ENCODE measurements at places on chromosomes 7 and 10. TPM values are rescaled to one million over a fixed set of nuclear protein-coding genes. Genes with fewer than 3 reads are reported as not detected.

DNA sequence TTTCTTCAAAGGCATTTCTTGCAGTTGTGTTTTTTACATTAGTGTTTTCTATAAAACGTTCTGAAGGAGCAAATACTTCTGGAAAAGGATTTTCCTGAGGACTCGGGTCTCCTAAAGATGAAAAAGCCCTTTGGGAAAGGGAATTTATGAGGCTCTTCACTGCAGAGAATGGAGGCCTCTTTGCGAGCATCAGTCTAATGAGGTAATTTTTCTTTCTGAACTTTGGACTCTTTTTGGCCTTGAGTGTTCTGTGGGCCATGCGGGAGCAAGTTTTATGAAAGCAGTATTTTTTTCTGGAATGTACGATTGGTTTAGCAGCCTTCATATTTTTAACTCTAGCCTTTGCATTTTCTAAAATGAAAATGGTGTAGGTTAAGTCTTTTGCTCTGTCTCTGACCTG, 6.4 kb upstream of the ACBD5 start:
- no peaks in the 10 kb centered on the region for H3K27me3 ChIP-seq
- H3K27ac ChIP-seq = no peak overlapping the region
- H3K4me3 ChIP-seq = no peak overlapping the region
- H3K36me3 ChIP-seq = peaks cover 7% of the 10 kb centered on the region
- no peak for DNase-seq
- peaks cover 21% of the 10 kb centered on the region for H3K4me1 ChIP-seq

DNA sequence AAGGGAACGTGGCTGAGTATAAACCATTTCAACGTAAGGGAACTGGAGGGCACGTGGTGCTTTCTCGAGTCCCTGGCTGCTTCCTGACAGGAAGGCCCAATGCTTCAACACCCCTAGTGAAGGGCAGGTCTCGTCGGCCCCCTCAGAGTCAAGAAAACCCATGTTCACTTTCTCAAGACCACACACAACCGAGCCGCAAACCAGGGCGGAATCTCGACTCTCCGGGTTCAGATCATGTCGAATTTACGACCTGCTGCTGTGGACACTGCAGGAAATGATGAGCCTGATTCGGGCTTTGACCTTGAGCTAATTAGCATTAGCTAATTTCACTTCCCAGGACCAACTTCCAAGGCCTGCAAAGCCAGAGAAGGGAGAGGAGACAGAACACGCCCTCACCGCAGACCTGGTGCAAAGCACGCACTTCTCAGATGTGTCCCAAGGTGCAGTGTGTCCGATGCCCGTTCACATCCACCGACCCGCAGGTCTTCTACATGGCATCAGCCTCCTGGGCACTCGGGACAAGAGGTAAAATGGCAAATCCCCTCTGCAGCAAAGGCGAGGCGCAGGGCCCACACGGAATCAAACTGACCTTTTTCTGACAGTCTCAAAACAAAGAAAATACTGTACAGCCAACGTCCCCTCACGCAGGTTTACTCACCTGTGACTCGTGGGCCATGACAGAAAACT, 94.7 kb downstream of the DIP2C start:
- H3K27me3 ChIP-seq = peaks cover 3% of the 10 kb centered on the region
- no peaks in the 10 kb centered on the region for H3K4me1 ChIP-seq

The FGL2 gene
- 4.0 TPM for total RNA-seq

The RBP4 gene
- total RNA-seq = not detected

DNA sequence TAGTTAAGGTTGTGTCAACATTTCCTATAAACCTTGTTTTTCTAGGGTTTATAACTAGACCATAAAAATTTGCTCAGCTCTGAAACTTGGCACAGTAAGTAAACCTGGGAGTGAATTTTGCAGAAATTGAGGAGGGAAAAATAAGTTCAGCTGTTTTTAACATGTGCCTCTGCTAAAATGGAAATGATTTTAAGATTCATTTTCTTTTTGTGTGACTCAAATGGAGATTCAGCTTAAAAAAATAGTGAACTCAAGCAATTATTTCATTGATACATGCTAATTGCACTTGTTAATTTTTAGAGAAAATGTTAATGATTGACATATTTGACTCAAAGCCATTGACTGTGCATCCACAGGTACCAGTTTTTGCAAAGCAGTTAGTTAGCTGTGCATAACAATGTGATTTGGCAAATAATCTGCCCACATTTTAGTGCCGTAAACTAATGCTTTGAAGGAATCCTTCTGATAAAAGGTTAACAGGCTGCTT, 68.5 kb upstream of the ZNF438 start:
- peak overlapping the region; percentile 50 for H3K4me3 ChIP-seq
- H3K27ac ChIP-seq = peak overlapping the region; percentile 94
- no peak for DNase-seq
- H3K36me3 ChIP-seq = peaks cover 5% of the 10 kb centered on the region
- peaks cover 83% of the 10 kb centered on the region for H3K4me1 ChIP-seq
- H3K27me3 ChIP-seq = no peaks in the 10 kb centered on the region

The PRSS1 gene
- total RNA-seq = not detected

The PCLO gene
- not detected for total RNA-seq

All from activated T-helper 1 cell treated with anti-CD3 and anti-CD28 coated beads, Interleukin-12 subunit alpha, Interleukin-12 subunit beta, Interleukin-2, Interleukin-4 antibody, amounts not matched to agents 30 ng/mL and 10 ng/mL and 1 ng/mL, durations not matched to agents 14 hours and 24 hours and 36 hours (primary cell).